ENCODE measurements at places on chromosomes 3 and 15. TPM values are rescaled to one million over a fixed set of nuclear protein-coding genes. Genes with fewer than 3 reads are reported as not detected.

- no peak for DNase-seq
Observed at GRCh38 chr3:123602325-123602724, 17.5 kb upstream of the HACD2 start.

The LRRC2 gene
- total RNA-seq, result 3.9 TPM

DNA sequence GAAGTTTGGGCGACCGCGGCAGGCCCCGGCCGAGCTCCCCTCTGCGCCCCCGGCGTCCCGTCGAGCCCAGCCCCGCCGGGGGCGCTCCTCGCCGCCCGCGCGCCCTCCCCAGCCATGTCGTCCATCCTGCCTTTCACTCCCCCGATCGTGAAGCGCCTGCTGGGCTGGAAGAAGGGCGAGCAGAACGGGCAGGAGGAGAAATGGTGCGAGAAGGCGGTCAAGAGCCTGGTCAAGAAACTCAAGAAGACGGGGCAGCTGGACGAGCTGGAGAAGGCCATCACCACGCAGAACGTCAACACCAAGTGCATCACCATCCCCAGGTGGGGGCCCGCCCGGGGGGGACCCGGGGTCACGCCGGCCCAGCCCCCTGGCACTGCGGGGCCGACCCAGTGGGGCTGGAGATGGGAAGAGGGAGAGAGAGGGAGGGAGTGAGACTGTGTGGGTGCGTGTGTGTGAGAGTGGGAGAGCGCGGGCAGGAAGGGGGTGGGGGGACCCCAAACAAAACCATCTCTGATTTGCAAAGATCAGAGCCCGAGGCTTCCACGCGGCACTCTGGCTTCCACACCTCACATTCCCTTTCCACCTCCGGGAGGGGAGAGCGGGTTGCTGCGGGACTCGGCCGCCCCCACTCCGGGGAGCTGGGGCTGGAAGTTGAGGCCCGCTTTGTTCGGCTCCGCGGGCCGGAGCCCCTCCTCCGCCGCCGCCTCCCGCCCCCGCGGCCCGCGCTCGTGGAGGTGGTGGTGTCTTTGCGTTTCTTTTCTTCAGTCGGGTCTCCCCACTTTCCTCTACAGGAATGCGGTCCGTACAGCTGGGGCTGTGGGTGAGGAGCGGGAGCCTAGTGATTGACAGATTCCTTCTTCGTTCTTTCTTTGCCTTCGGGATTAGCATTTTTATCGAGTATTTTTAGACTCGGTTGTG, 898 bp downstream of the SMAD3 start:
- peak; percentile 39 for DNase-seq

The KLHL25 gene
- 8.6 TPM for total RNA-seq

GRCh38 chr3:131457220-131457619, 45.6 kb downstream of the MRPL3 start:
- no peak for DNase-seq

DNA sequence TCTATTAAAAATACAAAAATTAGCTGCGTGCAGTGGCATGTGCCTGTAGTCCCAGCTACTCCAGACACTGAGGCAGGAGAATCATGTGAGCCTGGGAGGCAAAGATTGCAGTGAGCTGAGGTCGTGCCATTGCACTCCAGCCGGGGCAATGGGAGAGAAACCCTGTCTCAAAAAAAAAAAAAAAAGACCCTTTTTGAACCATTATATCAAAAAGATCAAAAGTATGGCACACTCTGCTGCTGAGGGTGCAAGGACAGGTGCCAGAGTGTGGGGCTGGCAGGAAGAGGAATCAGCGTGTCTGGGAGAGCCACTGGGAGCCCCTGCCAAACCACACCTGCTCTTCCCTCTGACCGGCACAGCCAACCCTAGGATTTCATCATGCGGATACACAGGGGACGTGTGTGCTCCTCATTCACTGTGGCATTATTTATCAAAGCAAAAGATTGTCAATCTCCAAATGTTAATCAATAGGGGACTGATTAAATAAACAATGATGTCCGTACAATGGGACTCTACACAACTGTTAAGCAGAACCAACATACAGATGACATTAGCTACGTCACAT, 147.3 kb upstream of the TLE3 start:
- no peak for DNase-seq

GRCh38 chr3:194849166-194849875, 163.6 kb downstream of the FAM43A start:
- DNase-seq, result no peak

DNA sequence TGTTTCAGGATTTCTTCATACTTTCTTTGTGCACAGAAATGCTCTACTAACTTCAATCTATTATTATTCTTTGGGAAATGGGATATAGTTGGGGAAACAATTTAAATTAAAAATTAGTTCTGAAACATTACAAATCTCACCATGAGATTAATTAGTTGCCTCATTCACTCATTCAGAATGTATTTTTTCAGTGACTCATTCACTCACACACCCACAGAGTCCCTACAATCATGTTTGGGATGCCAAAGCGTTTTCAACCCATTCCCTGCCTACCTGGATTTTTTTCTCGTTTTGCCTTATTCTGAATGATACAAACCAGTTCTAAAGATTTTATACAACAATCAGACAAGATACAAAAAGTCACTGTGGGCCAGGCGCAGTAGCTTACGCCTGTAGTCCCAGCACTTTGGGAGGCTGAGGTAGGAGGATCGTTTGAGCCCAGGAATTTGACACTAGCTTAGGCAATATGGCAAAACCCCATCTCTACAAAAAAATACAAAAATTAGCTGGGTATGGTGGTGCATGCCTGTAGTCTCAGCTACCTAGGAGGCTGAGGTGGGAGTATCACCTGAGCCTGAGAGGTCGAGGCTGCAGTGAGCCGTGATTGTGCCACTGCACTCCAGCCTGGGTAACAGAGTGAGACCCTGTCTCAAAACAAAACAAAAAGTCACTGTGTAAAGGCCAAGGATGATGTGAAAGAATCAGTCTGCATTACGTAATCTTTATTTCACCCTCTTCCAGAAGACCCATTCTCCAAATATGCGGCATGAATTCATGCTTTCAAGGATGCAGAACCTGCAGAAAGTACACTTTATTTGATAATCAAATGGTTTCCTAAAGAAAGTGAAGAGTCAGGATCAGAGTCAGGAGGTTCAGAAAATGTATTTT, 34.8 kb upstream of the ARHGEF3 start:
- no peak for DNase-seq

DNA sequence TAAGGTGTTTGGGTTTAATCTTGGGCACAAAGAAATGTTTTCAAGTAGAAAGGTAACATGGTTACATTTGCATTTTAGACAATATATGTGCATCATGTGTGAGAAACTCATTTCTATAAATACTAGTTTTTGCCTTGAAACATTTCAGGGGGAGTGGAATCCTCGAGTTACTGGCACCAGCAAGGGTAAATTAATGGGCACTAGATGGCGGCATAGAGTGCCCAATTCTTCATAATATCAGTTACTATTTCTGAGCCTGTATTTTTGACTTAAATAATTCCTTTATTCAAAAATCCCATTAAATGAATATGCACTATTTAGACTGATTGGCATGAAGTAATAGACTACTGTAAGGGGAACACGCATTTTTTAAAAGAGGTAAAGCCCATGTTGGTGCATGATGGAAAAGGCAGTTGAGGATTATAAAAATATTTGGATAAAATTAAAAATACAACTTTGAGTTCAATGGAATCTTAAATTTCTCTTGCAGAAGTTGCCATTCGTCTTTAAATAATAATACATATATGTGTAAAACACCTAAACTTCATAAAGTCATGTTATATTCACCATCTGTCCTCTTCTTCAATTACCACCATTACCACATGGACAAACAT, 106.3 kb downstream of the ZBTB20 start:
- DNase-seq, result peak; percentile 21

DNA sequence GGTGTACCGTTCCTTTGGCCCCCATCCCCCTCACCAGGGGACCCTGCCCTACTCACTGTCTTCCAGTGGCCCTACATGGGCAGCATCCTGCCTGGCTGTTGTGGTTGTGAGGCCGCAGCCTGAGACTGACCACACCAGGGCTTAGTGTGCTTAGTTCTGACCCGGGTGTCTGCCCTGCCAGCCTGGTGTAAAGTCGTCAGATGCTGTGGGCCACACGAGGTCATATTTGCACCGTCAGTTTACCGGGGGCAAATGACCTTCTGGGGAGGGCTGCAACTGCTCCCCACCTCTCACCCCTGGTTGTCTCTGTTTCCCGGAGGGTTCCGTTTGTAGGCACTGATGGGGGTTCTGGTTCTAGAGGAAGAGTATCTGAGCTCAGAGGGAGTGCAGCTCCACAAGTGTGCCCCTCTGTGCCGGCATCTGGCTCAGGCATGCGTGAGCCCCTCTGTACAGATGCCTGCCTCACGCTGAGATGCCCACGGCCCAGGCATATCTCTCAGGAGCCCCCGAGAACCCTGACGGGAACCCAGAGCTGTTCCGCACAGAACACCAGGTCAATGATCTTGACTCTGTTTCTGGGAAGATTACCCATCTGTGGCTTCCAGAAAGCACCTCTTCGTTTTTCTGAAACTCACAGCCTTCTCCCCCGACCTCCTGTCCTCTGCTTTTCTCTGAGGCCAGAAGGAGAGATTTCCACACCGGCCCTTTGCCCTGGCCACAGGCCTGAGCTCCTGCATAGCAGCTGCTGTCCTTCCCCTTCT, 19.2 kb downstream of the KLF13 start:
- no peak for DNase-seq

GRCh38 chr15:63288778-63289378, 11.5 kb downstream of the APH1B start:
- no peak for DNase-seq

DNA sequence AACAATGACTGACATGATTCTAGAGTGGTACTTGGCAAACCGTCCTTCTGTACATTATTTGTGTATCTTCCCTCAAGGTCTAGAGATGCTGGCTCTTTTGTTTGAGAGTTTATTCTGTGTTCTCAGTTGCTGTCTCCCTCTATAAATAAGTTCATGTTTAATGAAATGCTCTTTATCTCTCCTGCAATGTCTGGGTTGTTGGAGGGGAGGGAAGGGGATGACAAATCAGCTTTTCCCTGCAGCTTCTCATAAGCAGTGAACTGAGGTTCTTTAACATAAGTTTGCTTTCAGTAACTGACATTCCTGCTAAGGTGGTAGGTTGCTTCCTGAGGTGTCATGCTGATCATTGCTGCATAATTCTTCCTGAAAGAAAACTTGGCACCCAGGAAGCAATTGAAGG, 21.8 kb downstream of the ITPR1 start:
- no peak for DNase-seq

DNA sequence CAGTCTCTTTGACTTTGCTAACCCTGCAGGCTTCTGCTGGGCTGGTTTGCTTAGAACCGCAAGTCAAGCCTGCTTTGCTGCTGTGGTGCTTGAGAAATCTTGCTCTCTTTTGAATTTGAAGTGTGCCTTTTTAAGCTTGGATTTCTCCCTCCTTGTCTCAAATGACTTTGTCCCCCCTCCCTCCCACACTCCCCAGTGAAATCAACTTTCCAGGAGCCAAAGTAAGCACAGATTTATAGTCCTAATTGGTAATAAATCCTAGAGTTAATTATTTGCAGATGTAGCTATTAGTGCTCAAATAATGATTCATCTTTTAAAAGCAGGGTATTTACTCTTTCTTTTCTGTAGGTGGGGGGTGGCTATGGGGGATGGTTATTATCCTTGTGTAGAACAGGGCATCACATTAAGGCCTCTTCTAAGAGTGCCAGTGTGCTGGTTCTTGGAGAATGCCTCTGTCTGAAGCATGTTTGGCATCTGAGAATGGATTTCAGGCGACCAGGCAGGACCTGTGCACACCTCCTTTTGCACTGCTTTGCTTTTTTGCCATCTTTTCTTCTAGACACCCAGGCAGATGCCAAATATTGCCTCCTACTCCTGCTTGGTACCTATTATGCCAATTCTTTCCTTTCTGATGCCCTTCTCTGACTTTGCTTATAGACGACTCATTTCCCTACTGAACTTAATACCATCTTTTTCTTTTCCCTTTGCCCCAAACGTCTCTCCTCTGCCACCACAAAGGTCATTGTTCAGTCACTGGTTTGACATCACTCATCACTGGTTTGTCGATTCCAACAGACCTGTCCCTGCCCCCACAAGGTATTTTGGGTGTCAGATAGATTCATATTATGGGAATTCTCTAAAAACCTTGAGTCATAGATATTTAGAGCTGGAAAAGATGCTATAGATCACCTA, 50.7 kb downstream of the CLDN11 start:
- peak; percentile 53 for DNase-seq

The C3orf49 gene
- total RNA-seq, result not detected

The CLDN18 gene
- total RNA-seq, result not detected

DNA sequence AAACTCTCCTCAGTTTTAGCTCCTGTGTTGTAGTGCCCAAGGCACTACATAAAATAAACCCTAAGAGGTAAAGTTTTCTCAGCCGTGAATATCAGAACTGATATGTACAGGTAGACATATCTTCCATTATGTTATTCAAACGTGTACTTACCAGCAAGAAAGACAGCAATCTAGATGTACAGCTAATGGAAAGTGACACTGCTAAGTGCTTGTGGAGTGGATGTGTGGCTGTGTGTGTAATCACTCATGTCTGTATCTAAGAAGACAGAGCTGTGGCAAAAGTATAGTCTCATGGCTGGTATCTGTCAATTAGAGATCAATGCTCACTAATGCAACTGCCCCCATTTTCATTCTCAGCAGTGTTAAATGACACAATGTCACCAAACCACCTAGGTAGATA, 101.3 kb downstream of the FMN1 start:
- no peak for DNase-seq

The IL5RA gene
- 0.64 TPM for total RNA-seq

DNA sequence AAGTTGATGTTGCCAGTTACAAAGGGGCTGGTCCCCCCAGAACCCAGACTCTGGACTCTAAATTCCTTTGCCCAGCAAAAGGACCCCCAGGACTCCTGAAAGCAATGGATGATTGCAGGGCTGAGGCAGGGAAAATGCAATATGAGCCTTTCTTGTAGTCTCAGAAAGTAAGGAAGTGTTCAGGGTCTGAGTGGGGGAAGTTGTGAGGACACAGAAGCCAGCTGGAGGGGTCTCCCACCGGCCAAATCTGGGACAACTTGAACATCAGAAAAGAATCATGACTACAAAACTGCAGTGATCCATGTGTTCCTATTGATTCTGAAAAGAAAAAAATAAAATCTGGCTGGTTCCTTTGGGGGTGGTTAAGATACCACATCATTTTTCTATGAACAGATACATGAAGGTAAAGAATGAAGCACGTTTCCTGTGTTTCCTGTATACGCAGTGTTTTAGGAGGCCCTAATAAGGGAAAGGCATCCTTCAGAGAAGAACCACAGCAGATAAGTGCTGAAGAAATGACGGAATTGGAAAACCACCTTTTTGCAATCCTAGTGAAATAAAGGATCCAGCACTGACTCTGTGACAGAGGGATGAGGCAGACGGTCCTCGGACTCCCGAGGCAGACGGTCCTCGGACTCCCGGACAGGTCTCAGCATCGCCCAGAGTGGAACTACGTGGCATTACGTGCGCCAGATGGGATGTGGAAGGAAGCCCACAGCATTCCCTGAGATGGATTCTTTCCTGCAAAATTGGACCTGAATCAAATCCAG, 22.2 kb upstream of the GRIP2 start:
- no peak for DNase-seq

The WDR93 gene
- not detected for total RNA-seq

The CHRD gene
- total RNA-seq, result 15.9 TPM

GRCh38 chr3:152043620-152044019, 170.2 kb downstream of the SUCNR1 start:
- DNase-seq, result no peak

The DENND6A gene
- total RNA-seq, result 22.9 TPM

Data from uterus (tissue), 4 donors.